ENCODE measurements at places on chromosomes 11 and 22.

DNA sequence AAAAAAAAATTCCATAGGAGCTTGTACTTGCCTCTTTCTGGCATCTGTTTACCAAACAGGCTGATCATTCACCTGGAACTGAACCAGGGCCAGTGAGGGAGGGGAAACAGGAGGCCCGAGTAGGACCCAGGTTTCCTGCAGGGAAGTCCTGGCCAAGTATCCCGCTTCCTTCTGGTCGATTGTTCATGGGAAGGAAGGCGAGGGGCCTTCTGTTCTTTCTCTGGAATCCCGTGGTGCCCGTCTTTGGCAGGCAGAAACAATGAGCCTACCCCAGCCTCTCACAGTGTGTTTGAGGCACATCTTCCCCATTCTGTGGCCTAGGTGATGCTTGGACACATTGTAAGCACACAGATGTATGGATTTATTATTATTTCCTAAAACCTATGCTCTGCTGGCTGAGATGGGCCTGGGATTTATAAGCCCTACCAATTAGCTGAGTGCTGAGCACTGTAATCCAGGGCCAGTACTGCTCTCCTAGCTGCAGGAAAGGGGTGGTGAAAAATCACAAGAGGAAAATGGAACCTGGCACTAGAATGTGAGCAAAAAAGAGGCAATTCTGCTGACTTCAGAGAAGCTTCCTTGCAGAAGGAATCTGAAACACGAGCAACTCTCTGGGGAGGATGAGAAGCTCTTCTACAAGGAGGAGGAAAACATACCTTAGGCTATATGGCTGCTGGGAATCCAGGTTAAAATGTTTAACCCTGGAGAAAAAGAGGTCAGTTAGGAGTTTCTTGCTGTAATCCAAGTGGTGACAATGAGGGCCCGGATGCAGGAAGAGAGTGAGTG, 53.5 kb downstream of the PRR5L start:
- no peak for DNase-seq

- no peak for DNase-seq
Measured at GRCh38 chr11:32429477-32429876, 5.9 kb downstream of the WT1 start.

GRCh38 chr11:62479631-62480201, 60.9 kb downstream of the SCGB1A1 start:
- peak; percentile 39 for DNase-seq

DNA sequence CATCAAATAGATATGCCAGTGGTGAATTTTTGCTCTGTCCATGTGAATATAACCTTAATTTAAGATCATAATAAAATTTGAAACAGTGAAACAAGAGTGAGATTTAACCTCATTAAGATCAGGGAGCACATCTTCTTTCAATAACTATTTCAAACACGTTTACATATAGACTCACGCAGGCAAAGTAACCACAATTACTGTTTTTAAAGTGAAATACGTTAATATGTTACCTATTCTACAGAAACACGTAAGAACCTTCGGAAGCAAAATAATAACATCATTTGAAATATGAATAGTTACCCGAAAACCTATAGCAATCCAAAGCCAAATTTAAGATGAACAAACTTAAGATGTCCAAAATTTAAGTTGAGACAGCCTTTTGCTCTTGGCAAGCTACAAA, 136.2 kb upstream of the ZC3H12C start:
- no peak for DNase-seq

- DNase-seq, result no peak
Measured at GRCh38 chr11:126281666-126282175, 1.2 kb upstream of the TIRAP start.

DNA sequence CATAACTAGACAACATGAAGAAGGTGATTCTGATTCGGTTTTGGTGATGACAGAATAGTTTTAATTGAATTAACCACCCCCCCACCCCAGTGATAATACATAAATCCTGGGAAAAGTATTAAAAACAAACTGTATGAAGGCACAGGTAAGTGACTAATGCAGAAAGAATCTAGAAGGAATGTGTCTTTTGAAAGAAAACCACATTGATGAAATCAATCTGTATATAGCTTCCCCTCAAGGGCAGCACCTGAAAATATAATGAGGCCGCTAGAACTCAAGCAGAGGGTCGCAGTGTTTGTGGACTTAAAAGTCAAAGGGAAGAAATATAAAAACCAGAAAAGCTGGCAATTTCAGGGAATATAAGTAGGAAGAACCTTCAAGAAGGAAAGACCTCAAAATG, 580.5 kb upstream of the CHORDC1 start:
- DNase-seq, result no peak

- DNase-seq, result no peak
Measured at GRCh38 chr11:55966391-55966790, 3.4 kb downstream of the OR10AG1 start.

DNA sequence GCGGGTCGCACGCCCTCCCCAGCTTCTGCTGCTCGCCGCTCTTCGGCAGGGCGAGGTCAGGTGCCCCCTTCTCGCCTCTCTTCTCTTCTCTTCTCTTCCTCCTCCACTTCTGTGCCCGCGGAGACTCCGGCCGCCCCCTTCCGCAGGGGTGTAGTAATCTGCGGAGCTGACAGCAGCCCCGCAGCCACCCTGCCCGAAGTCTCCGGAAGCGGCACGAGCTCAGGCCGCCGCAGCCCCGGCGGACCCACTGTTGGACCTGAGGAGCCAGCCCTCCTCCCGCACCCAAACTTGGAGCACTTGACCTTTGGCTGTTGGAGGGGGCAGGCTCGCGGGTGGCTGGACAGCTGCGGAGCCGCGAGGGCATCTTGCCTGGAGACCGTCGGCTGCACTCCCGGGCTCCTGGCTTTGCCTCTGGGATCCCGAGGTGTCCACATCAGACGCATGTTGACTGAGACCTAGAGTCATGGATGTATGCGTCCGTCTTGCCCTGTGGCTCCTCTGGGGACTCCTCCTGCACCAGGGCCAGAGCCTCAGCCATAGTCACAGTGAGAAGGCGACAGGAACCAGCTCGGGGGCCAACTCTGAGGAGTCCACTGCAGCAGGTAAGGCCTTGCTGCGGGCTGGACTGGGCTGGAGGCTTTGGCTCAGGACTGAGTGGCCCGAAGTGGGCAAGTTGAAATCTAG, 486 bp downstream of the STIM1 start:
- DNase-seq, result no peak

DNA sequence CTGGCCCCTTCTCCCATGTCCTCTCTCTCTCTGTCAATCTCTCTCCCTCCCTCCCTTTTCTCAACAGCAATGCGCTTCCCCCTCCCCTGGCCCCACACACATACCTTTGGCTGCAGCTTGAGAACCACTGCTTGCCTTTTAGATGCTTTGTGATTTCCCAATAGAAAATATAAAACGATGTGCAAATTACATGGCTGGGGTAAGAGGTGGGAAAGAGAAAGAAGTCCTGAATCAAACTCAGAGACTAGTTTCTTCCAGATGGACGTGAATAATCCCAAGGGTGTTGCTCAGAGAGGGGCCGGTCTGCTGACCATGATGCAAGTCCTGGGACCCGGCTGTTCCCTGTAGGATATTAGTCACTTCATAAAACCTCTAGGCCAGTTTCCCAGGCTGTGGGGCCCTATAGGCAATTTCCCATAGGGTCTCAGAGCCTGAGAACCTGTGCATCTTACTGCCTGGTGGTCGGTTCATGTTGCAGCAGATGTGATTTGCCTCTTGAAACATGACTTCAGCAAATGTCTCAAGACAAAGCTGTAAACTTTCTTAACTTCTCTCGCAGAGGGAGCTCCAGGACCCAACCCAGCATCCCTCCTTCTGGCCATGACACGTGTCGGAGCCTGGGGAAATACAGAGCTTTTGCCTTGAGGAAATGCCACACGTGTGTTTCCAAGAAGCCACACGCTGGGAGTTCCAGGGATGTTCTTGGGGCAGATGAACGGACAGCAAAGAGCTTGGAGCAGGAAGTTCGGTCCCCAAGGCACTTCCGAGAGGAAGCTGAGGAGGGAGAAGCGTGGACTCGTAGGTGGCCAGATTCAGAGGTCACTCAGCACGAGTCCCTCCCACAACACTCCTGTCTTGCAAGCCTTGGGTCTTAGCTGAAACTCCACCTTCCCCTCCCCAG, 34.5 kb upstream of the ETS1 start:
- peak; percentile 86 for DNase-seq

DNA sequence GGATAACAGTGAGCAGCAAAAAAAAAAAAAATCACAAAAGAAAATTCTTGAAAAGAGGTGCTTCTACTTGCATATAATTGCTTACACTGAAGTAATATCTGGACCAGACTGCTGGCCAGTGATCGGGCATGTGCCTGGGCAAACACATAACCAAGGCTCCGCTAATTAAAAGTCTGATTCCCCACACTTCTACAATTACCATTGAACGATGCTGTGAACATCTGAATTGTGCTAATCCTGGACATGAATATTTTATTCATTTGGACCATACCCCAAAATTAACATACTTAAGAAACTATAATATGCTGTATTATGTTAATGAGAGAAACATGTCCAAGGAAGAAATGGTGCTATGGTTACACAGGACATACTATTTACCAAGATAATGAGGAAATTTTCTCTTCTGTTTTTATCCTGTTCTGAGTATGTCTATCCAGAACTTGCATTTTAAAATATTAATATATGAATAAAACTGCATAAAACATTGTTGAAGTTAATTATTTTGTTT, 69.8 kb downstream of the LRRC4C start:
- DNase-seq, result no peak

DNA sequence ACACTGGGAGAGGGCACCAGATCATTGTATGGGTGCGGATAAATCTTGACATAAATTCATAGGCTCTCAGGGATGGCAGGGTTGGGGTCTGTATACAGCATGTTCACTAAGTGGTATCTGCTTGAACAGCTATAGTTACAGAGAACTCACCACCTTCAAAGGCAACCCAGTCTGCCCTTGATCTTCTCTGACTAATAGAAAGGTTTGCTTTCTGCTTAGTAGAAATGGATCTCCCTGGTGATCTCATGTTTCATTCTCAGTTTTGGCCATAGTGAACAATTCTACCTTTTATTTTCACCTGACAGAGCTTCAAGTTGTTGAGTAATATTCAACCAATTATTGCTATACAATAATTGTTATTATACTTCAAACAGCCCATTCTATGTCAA, 32.4 kb downstream of the CNTF start:
- no peak for DNase-seq

DNA sequence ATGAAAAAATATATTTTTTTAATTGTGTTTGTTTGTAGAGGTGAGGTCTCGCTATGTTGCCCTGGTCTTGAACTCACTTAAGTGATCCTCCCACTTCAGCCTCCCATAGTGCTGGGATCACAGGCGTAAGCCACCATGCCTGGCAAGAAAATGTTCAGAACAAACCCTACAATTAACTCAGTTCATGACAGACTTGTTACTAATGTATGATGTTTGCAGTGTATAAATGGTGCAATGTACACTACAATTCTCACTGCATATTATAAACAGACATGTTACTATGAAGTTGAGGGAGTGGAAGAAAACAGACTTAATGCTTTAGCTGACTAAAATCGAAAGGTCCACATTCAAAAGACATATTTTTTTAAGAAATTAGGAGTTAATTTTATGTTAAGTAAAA, 59.0 kb downstream of the SIK3 start:
- DNase-seq, result no peak

DNA sequence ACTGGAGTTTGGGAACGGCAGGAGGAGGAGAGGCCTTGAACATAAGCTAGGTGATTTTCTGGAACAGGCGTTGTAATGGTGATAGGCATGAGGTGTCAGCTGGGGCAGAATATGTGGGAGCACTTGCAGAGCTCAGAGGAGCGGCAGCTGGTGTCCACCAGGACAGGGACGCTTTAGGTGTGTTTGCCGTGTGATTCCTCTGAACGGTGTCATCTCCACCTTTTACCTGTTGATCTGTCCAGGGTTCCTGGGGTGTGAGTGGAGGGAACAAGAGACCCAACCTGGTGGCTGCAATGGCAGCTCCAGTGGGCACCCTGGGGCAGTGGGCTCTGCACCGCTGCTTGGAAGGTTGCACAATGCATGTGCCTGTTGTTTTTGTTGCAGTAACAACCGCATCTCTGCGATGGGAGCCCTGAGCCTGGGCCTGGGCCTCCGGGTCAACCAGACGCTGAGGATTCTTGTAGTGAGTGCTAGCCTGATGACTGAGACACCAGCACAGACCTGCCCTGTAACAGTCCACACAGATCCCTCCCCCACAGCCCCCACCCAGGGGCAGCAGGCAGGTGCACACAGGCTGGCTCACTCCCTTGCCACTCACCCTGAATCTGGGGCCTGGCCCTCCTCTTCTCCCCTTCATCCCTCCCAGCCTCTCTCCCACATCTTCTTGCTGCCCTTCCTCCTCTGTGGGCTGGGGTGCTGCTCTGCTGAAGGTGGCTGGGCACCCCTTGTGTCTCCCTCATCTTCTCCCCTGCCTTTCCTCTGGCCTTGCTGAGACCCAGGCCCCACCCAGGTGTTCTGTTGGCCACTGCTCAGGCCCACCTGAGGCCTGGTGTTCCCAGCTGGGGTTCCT, 9.2 kb downstream of the LRRC74B start:
- DNase-seq, result no peak

GRCh38 chr11:109147726-109148125, 274.3 kb upstream of the C11orf87 start:
- DNase-seq, result no peak

- DNase-seq, result no peak
Measured at GRCh38 chr22:43150731-43151206, 590 bp upstream of the TSPO start.

- DNase-seq, result peak; percentile 90
Measured at GRCh38 chr11:11973361-11973800, 35.0 kb downstream of the DKK3 start.

- no peak for DNase-seq
Measured at GRCh38 chr11:11400635-11401232, 47.7 kb upstream of the CSNK2A3 start.

DNA sequence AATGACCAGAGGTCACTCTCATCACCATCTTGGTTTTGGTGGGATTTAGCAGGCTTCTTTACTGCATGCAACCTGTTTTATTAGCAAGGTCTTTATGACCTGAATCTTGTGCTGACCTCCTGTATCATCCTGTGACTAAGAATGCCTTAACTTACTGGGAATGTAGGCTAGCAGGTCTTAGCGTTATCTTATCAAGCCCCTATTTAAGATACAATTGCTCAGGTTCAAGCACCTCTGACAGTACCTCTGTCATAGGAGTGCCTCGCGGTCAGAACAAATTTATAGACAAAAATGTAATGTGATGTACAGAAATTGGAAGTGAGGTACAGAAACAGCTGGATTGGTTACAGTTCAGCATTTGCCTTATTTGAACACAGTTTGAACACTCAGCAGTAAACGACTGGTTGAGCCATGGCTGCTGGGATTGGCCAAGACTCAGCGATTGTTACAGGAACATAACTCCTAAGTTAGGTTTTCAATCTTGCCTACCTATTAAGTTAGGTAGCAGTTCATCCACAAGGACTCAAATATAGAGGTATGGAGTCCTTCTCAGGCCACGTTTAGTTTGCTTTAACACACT, 16.1 kb upstream of the TMEM123 start:
- DNase-seq, result no peak

All from fibroblast of skin of right biceps (primary cell).